ENCODE measurements at places on chromosomes 12 and 14.

GRCh38 chr14:39880106-39880695 lies 448.0 kb upstream of the FBXO33 start:
- no peak for DNase-seq

- no peak for DNase-seq
Observed at GRCh38 chr12:53048780-53049401, 974 bp upstream of the TNS2 start.

- DNase-seq = no peak
Observed at GRCh38 chr14:84250893-84251292, 1279.1 kb upstream of the FLRT2 start.

GRCh38 chr14:67680121-67680602 lies 5.7 kb upstream of the VTI1B start:
- no peak for DNase-seq

DNA sequence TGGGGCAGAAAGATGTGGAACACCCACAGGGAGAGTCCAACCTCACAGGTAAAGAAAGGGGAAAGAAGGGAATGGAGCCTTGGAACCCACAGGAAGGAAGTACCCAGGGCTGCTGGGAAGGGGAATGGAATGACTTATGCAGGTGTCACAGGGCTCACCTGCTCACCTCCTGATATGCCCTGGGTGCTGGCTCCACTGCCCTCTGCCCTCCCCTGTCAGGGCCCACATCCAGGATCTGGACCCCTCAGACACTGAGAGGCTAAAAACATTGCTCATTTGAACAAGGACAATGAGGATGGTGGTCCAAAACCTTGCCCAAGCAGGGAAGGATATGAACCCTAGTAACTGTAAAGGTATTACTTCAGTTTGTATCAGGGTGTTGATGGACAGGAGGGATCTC lies 19.3 kb downstream of the ZBTB39 start:
- no peak for DNase-seq

GRCh38 chr12:130873825-130874224 lies 2.0 kb downstream of the RAN start:
- DNase-seq = no peak

GRCh38 chr12:53733807-53734200 lies 6.6 kb upstream of the CALCOCO1 start:
- no peak for DNase-seq

- no peak for DNase-seq
Observed at GRCh38 chr12:124868252-124869058, 4.8 kb upstream of the SCARB1 start.

DNA sequence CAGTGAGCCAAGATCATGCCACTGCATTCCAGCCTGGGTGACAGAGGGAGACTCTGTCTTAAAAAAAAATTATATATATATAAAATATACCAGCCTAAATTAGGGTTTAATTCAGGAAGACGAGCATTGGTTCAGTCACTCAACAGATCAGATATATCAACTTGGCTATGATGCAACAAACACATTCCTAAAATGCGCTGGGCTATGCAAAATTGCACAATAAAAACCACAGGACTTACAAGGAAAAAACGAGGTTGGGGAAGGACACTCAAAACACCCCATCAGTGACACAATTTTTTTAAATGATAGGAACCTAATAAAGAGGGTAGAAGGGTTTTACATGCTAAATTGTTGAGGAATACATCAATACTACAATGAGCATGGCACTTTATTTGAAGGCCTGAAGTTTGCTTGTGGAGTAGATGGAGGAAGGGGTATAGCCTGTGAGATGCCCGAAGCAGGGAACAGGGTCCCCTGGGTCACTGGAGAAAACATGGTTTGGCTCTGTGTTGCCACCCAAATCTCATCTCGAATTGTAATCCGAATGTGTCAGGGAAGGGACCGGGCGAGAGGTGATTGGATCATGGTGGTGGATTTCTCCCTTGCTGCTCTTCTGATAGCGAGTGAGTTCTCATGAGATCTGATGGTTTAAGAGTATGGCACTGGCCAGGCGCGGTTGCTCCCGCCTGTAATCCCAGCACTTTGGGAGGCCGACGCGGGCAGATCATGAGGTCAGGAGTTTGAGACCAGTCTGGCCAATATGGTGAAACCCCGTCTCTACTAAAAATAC lies 71.2 kb downstream of the TNFAIP2 start:
- DNase-seq = no peak

GRCh38 chr14:71141701-71142374 lies 234.6 kb downstream of the PCNX1 start:
- no peak for DNase-seq

- no peak for DNase-seq
Observed at GRCh38 chr12:103456006-103456405, 39.8 kb downstream of the C12orf42 start.

DNA sequence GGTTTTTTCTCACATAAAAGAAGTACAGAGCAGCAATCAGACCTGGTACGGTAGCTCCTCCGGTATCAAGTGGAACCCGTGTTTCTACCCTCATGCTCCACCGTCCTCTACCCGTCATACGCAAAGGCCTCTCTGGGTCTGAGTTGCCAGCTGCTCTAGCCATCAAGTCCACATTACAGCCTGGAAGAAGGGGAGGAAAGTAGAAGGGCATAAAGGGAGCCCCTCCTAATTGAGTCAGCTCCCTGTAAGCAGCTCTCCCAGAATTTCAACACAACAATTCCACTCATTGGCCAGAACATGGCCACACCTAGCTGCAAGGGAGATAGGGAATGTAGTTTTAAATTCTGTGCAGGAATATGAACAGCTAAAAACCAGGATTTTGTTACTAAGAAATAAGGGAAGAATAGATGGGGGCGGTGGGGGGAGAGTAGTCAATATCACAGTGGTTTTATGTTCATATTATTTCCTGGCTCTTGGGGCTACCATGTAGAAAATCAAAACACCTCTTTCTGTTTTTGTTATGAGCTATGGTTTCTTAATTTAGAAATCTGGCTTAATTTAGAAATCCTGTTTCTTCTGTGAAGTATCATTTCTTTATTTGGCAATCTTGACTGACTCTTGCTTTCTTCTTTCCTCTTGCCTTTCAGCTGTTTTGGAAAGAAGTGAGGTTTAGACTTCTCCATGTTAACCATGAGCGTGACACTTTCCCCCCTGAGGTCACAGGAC lies 103.9 kb downstream of the AKAP6 start:
- no peak for DNase-seq

DNA sequence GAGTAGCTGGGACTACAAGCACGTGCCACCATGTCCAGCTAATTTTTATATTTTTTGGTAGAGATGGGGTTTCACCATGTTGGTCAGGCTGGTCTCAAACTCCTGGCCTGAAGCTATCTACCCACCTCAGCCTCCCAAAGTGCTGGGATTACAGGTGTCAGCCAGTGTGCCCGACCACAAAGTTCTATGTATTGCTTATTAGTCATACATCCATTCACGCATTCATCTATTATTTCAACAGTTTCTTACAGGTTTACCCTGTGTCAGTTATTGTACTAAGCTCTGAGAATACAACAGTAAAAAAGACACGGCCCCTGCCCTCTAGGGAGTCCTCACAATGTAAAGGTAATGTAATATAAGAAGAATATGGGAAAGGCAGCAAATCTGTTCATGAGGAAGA lies 188.9 kb upstream of the BTG1 start:
- no peak for DNase-seq

DNA sequence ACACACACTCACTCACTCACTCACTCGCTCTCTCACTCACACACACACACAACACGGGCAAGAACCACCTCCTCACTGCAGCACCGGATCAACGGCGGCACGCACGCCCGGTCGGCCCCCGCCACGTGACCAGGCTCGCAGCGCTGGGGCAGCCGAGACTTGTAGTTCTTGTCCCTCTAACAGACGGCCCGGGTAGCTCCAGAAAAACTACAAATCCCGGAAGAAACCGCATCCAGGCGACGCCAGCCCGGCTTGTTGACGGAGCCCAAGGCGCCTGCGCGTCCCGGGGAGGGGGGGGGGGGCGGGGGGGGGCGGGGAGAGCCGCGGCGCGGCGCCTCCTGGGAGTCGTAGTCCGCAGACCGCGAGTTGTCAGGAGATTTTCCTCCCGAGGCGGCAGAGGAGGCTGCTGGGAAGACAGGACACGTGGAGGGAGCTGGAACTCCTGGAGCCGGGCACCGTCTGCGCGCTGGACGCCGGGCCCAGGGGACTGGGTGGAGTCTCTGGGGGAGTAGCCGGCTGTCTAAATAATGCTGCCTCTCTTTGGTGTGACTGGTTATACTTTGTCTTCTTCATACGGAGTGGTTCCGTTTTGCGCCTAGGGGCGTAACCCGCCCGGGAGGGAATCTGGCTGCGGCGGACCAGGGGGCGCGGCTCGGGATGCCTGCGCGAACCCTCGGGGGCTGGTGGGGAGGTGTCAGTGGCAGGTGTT lies at the start of gene MAX:
Gene MAX (minus strand): TSS at position 77 of the 709 bp plus-strand sequence. CDS start 178 bp downstream, outside the sequence.
- peak; percentile 88 for DNase-seq

DNA sequence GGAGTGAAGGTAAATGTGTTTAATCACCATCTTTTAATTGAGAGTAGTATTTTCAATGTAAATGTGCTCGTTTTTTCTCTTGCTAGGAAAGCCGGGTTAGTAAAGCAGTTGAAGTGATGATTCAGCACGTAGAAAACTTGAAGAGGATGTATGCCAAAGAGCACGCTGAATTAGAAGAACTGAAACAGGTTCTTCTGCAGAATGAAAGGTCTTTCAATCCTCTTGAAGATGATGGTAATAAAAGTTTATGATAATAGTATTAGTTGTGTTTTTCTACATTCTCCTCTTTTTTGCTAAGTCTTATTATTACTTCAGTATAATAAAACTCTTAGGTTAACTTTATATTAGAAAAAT lies 93.9 kb downstream of the DNAI7 start:
- DNase-seq = no peak

GRCh38 chr14:98240376-98240775 lies 1031.6 kb downstream of the BCL11B start:
- no peak for DNase-seq

DNA sequence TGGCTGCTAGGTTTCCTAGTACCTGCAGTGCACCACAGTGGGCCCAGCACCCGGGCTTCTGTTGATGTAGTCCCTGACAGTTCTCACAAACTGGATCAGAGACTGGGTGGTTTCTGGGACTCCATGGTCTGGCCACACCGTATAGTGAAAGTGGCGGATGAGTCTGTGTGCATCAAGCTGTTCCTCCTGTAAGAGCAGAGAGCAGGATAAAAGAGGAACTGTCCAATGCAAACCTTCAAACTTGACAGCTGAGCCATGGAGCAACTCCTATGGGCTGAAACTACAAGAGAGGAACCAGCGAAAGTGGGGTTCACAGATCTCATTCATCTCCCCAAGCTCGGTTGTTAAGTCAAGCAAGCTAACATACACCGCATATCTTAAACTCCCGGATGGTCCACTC lies 102.8 kb downstream of the PTPRB start:
- DNase-seq = no peak

- no peak for DNase-seq
Observed at GRCh38 chr14:81533212-81533535, 479 bp downstream of the SEL1L start.

- DNase-seq = no peak
Observed at GRCh38 chr12:25653487-25654175, 100.5 kb upstream of the LMNTD1 start.

DNA sequence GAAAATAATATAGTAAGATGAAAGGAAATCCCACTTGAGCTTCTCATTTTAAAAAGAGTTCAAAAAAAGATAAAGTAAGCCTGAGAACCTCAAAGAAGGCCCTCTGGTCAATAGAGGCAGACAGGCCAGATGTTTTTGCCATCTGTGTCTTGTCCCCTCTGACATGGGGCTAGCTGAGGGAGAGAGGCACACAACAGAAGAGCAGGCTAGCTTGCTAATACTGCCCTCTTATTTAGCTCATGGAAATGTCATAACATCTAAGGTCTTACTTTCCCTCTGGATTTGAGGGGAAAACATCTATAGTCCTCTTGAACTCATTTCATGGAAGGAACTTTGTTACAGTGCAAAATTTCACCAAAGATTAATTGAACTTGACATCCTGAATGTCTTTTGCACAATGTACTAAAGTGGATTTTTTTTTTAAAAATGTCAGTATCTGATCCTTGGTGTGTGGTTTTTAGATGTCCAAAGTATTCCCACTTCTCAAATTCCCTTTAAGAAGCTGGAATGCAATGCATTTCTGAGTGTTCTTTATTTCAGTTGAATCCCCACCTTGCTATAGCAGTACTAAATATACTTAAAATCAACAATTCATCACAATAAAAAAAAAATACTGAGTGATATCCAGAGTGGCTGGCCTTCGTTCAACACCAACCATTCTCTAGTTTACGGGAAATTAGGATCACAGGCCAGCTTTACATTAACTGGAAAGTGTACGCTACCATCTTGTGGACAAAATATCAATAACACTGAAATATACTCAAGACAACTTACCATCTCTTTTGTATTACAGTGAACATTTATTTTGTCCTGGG lies 176.7 kb downstream of the PAH start:
- DNase-seq = peak; percentile 44

Measured in left renal cortex interstitium (tissue), 4 donors.